Stimulated activated CD4-positive, alpha-beta T cell treated with anti-CD3 and anti-CD28 coated beads, Interleukin-1b, Interleukin-23, amount 100 ng/mL, for 1 hour (primary cell): ENCODE measurements at places on chromosomes 4 and X.

GRCh38 chr4:27018910-27019309 is 158.3 kb downstream of the STIM2 start:
- DNase-seq: no peak

DNA sequence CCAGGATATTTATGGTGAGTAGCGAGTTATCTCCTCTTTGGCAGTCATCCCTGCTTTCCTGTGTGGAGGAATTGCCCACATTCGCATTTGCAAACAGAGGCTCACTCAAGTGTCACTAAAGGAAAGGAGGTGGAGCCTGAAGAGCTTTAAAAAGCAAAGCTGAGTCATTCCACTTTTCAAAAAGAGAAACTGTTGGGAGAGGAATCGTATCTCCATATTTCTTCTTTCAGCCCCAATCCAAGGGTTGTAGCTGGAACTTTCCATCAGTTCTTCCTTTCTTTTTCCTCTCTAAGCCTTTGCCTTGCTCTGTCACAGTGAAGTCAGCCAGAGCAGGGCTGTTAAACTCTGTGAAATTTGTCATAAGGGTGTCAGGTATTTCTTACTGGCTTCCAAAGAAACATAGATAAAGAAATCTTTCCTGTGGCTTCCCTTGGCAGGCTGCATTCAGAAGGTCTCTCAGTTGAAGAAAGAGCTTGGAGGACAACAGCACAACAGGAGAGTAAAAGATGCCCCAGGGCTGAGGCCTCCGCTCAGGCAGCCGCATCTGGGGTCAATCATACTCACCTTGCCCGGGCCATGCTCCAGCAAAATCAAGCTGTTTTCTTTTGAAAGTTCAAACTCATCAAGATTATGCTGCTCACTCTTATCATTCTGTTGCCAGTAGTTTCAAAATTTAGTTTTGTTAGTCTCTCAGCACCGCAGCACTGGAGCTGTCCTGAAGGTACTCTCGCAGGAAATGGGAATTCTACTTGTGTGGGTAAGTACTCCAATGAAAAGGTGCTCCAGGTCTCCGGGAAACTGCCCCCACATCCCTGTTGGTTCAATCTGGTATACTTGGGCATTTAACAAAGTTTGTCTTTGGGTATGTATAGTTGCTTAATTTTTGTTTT is at the start of gene EGF:
TSS of gene EGF (plus strand) at position 178 of the 890 bp plus-strand sequence. CDS start at position 631, 453 bp downstream.
- DNase-seq: no peak

DNA sequence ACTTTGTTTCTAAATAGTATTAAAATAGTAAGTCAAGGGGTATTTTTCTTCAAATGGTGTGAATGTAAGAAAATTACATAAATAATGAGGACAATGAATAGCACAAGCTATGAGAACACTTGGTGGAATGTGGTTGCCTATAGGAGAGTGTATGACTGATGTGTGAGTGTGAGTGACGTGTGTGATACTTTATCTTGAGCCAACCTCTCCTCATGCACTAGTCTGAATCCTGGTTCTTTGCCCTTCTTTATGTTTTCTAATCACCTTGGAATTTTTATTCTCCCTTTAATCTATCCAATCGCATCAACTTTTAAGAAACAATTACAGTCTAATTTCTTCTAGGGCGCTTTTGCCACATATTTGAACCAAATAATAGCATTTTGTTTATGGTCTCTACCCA is 98.2 kb downstream of the YIPF7 start:
- DNase-seq: no peak

DNA sequence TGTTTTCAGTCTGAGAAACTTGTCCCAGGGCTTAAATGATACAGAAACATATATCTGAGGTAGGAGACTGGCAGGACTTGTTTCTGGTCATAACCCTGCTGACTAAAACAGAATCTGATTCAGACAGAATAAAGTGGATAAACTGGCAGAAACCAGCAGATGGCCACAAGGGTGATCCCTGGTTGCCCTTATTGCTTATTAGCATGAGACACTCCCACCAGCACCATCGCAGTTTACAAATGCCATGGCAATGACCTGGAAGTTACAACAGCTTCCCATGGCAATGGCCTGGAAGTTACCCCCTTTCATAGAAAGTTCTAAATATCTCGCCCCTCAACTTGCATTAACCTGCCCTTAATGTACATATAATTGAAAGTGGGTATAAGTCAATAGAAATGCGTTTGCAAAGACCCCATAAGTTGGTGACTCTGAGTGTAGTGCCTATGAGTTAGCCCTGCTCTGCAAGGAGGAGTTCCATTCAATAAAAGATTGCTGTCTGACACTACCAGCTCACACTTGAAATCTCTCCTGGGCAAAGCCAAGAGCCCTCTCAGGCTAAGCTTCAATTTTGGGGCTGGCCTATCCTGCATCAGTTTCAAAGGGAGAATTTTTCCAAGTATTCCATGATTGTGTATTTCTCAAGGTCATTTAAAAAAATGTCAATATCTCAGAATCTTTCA is 52.9 kb upstream of the PAGE5 start:
- no peak for DNase-seq

- DNase-seq: no peak
These were observed 38.6 kb downstream of the MTMR1 start for GRCh38 chrX:150731795-150732194.

GRCh38 chr4:76206222-76206942 is 7.2 kb downstream of the SCARB2 start:
- DNase-seq: no peak

GRCh38 chr4:73257651-73258435 is 755 bp downstream of the ANKRD17 start:
- DNase-seq: peak; percentile 2

DNA sequence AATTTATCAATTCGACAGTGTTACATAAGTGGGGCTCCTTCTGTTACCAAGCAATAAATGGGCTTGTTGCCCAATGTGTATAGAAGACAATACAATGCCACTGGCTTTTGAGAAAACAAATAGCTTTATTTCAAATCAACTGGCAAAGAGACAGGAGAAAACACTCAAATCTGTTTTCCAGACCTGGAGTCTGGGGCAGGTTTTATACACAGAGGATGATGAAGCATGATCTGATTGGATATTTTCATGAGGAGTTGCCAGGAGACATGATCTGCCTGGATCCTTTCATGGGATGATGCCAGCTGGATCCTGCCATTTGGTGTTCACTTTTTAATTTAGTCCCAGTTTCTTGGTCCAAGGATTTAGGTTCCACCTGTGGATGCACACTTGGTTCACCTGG is 287.9 kb downstream of the CXXC4 start:
- no peak for DNase-seq

GRCh38 chr4:140935254-140935653 is 179.1 kb upstream of the TBC1D9 start:
- no peak for DNase-seq

DNA sequence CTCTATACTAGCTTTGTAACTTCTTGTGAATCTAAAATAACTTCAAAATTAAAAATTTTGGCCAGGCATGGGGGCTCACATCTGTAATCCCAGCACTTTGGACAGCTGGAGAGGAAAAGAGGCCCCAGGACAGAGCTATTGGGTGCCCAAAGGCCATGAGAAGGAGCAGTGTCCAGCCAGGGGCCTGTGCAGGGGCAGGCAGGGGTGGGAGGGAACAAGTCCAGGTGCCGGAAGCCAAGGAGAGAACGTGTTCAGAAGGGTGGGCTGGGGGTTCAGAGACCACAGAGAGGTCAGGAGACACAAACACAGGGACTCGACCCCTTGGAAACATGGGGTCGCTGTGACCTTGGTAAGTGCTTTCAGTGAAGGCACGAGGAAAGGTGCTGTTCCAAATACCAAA is 138.9 kb downstream of the EVC2 start:
- no peak for DNase-seq

DNA sequence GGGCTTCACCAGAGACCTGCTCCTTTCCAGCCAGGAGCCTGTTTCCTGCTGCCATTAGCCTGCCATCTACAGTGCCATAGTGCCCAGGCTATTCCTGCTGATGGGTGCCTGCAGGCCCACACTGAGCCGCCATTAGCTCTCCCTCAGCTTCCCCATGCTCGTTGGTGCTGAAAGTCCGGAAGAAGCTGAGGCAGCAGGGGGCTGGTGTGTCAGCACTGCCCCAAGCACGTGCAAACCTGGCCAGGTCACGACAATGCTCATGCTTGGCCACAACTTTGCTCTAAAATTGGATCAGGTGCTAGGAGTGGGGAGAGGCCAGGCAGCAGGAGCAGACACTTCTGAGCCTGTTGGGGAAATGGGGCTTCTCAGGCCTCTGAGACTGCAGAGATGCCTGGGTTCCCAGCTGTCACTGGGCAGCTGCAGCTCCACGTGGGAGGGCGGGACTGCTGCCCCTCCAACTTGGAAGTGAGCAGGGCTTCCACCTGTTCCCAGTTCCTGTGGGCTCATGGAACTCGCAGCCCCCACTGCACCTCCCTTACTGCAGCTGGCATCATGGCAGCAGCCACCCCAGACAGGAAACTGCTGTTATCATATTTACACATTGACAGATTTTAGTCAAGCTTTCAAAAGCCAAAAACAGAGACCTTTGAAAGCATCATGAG is 913.9 kb downstream of the FSTL5 start:
- no peak for DNase-seq

- DNase-seq: no peak
These were observed 81.1 kb downstream of the HADH start for GRCh38 chr4:108070775-108071174.

DNA sequence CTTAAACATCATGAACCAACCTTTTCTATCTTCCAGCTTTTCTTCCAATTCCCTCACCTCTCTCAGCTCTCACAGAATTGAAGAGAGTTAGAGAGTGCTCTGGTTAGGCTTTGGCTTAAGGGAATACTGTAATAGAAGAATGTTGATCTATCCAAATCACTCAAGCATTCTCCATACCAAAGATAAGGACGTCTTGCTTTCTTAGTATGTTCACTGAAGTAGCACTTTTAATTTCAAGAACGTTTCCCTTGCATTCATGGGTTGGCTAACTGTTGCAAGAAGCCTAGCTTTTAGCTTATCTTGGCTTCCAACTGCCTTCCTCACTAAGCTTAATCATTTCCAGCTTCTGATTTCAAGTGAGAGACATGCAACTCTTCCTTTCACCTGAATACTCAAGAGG is 43.2 kb downstream of the FANCB start:
- DNase-seq: no peak

- peak; percentile 13 for DNase-seq
These were observed 78.0 kb upstream of the DRD5 start for GRCh38 chr4:9703391-9703790.

- peak; percentile 75 for DNase-seq
These were observed 2.4 kb downstream of the SLC2A9 start for GRCh38 chr4:10018818-10019461.

GRCh38 chr4:29131304-29131703 is 1588.9 kb upstream of the PCDH7 start:
- DNase-seq: no peak

DNA sequence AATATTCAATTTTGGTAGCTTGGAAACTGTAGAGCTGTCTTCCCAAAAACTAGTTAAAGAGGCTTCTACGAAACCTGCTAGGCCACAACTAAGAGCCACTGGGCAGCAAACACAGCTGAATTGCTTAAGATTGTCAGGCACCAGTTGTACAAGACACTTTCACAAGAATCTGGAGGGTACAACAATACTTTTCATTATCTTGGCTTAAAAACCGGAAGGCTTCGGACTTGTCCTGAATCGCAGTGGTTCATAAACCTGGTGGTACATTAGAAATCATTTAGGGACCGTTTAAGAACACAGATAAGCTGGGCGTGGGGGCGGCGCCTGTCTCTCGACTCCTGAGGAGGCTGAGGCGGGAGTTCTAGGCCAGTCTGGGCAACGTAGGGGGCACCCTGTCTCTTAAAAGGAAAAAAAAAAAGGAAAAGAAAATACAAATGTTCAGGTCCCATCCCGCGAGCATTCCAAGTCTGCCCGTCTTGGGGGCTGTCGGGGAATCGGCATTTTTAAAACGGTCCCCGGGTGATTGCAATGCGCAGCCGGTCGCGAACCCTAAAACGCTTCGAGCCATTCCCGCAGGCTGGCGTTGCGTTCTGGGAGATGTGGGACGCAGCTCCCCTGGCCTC is 763 bp downstream of the PYURF start:
- DNase-seq: no peak

- no peak for DNase-seq
These were observed 53.6 kb downstream of the LIN54 start for GRCh38 chr4:82957045-82957444.

DNA sequence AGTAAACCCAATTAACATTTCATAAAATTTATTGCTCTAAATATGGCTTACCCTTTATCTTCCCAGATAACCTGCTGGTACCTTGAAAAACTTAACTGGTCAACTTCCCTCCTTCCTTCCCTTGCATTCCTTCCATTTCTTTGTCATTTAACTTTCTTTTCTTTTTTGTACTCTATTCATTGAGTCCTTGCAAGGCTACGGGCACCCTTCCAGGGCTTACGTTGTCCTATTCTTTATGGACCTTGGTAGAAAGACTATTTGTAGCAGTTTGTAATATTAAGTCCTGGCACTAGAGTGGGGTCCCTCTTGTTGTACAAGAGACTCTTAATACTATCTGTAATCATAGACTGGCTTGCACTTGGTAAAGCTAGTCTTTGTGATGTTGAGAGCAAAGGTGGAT is 8.0 kb upstream of the GATB start:
- no peak for DNase-seq

DNA sequence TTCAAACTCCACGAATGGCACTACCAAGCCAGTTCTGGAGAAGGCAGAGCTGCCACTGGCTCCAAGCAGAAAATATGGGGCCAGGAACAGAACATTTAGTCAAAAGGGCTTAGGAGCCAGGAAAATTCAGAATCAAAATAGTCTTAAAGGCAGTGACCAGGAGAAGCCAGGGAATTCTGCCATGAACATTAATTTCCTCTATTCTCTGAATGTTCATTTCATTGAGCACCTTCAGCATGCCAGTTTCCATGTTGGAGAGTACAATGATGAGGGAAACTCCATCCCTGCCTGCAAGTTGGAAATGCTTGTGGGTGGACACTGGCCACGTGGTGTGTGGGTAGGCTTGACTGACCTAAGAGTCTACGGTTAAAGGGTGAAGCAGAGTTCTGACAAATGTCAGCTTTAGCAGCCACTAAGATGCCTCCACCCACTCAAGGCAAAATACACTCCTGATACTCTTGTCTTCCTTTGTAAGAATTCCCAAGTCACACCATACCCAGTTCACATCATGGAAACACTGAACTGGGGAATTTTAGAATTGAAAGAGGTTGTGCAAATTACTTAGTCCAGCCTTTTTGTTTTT is 190.1 kb upstream of the C1QTNF7 start:
- DNase-seq: no peak

DNA sequence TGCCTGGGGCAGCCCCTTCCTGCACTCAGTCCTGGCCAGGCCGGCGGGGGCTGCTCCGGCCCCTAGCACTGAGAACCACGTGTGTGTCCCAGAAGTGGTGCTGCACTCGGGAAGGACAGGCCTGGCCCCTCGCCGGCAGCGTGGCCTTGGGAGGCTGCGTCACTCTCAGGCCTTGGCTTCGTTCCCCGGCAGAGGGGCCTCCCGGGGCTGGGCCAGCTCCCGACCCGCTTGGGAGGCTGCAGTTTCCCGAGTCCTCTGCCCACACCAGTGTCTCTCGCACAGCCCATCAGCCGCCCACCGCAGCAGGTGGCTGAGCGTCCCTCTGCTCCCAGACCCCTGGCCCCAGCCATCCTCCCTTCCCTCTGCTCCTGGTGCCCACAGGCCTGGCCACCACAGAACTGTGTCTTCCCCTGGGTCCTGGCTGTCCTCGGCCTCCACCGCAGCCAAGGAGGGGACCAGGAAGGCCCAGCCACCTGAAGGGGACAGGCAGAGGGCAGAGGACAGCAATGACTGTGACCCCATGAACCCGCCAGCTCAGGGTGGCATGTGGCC is 10.9 kb upstream of the CPLX1 start:
- DNase-seq: no peak

- DNase-seq: no peak
These were observed 16.2 kb downstream of the AWAT2 start for GRCh38 chrX:70033348-70034051.
